Left lung (tissue), 14 donors: ENCODE measurements at places on chromosomes 4 and X. TPM values are rescaled to one million over a fixed set of nuclear protein-coding genes. Genes with fewer than 3 reads are reported as not detected.

DNA sequence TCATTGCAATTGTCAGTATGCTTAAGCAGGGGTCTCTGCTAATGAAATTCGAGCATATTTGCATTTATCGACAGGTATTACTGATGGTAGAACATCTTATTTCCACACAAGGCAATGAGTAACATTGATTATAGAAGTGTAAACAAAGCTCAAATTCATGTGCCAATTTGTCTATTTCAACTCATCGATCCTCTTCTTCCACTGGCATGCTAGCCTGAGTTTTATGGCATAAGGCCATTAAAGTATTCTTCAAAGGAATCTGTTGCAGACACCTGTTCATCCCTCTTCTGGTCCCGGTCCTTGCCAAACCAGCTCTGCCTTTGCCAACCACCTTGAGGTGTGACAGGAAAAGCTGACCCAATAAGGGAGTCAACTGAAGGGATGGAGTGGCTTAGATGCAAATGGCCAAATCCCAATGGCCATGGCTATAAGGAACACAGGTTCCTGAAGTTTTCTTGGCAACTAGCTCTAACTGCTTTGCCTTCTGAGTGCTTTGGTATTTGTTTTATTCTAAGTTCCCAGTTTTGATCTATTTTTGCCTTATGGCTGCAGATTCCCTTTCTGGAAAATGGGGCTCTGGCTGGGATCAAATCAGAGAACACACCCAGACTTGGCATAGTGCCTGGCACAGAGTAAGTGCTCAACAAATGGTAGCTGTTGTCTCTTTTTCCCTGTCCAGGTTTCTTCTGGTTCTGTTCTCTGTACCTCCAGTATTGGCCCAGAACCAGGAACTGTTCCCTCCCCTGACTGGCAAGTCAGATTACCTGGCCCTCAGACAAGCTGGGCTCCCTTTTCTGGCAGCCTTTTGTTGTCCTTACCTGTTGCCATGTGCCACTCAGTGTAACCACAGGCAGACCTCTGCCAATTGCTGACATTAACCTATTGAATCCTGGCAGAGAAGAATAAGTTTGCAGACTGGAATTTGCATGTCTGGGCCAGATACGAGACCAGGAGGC is 63.1 kb downstream of the RTL9 start:
- no peak for DNase-seq

Gene RS1
- total RNA-seq: 5.2 TPM

GRCh38 chr4:74962584-74962983 is 29.7 kb downstream of the PARM1 start:
- no peak for DNase-seq

DNA sequence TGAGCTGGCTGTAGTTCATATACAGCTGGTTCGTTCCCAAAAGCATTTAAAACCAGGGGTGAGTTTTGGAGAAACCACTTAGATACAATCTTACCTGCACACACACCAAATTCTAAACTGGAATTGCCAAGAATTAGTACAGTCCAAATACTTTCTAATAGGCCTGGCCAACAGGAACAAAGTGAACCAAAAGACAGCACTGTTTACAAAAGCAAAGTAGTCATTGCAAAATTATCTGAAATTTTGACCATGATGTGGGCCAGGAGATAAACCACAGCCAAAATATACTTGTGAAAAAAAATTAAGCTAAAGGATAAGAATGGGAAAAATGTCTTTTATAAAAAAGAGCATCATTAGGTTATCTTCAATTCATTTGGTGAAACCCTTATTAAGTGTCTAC is 37.9 kb upstream of the NAP1L5 start:
- DNase-seq: no peak

Gene PLXNA3
- 83.6 TPM for total RNA-seq

DNA sequence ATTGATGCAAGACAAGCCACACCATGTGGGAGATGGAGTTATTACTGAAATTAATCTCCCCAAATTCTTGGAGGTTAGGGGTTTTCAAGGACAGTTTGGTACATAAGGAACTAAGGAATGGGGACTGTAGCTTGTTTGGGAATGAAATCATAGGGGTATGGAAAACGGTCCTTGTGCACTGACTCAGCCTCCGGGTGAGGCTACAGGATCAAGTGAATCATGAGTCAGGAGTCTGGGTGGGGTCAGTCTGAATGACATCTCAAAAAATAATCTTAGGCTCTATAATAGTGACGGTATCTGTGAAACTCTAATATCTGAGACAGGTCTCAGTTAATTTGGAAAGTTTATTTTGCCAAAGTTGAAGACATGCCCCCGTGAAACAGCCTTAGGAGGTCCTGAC is 128.5 kb upstream of the CYSLTR1 start:
- no peak for DNase-seq

DNA sequence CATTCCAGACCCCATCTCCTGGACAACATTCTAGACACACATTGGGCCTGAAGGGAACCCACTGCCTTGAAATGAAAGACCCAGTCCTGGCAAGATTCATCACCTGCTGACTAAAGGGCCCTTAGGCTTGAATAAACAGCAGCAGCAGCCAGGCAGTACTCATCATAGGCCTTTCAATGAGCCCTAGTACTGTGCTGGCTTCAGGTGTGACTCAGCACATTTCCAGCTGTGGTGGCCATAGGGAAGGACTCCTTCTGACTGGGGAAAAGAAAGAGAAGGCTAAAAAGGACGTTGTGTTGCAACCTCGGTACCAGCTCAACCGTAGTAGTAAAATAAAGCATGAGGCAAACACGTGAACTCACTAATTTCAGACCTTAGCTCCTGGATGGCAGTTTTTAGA is 344.0 kb downstream of the ACTRT1 start:
- DNase-seq: no peak

DNA sequence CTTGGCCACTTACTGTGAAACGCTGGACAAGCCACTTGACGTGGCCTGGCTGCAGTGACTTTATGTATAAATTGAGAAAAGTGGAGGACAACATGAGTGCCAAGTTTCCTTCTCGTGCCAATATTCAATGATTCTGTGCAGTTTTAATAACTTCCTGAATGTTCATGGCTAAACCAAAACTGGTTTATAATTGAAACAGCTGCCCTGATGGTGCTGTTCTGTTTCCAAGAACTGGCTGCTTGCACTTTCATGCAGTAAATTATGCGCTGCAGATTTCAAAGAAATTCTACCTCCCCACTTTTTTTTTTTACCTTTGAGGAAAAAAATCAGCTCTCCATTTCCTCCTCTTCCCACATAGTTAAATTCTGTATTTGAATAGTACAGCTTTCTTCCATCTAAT is 205.2 kb upstream of the CASK start:
- DNase-seq: no peak

DNA sequence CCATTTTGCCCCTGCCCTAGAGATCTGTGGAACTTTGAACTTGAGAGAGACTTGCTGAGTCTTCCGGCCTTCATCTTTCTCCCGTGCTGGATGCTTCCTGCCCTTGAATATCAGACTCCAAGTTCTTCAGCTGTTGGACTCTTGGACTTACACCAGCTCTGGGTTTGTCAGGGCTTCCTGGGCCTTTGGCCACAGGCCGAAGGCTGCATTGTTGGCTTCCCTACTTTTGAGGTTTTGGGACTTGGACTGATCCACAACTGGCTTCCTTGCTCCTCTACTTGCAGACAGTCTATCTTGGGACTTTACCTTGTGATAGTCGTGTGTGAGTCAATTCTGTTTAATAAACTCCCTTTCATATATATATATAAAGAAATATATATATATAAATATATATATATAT is 1071.0 kb downstream of the ADGRL3 start:
- no peak for DNase-seq

GRCh38 chr4:175823015-175823742 is 11.1 kb upstream of the GPM6A start:
- no peak for DNase-seq
